ENCODE measurements at places on chromosomes 4 and X. TPM values are rescaled to one million over a fixed set of nuclear protein-coding genes. Genes with fewer than 3 reads are reported as not detected.

DNA sequence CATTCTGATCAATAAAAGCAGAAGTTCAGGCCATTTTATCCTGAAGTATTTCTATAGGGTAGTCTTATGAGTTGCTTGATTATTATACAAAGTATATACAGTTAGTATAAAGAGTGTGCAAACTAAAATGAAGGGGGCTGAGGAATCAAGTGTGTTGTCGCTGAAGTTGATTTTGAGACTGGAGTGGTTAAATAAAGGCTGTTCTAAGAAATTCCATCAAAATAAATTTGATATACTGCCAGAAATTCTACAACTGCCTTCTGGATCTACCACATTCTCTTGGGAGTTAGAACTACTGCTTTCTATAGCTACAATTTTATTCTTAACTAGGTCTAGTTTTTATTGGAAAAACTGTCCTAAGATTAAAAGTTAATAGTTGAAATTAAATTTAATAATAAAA is 12.4 kb downstream of the EDNRA start:
- no peak for DNase-seq

The TRIM60 gene
- 0.07 TPM for polyA plus RNA-seq

The GUCY1A1 gene
- 69.3 TPM for polyA plus RNA-seq

GRCh38 chrX:34197946-34198345 is 65.8 kb upstream of the FAM47A start:
- DNase-seq = no peak

The ZNF630 gene
- polyA plus RNA-seq = 3.3 TPM

The UGT2B7 gene
- polyA plus RNA-seq = 97.9 TPM

DNA sequence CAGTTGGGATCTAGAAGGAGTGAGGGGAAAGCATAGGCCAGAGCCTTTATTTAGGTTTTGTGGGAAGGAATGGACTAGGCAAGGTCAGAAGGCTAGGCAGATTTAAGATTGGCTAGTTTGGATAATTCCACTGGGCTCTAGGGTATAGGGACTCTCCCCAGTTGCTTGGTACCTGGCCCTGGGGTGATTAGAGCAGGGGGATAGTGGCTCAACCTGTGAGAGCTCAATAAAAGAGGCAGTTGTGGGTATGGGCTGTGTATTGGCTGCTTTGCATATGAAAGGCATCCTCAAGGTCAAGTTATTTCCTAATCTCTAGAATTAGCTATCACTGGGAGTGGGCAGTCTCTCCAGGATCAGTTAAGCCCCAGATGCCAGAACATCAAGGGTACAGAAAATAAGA is 61.3 kb downstream of the ZNF81 start:
- no peak for DNase-seq

- DNase-seq = no peak
Observed at GRCh38 chrX:35166023-35166422, 223.4 kb downstream of the FAM47B start.

GRCh38 chr4:181541396-181541795 is 701.8 kb upstream of the TENM3 start:
- no peak for DNase-seq

- no peak for DNase-seq
Observed at GRCh38 chr4:78691334-78691754, 84.8 kb upstream of the BMP2K start.

DNA sequence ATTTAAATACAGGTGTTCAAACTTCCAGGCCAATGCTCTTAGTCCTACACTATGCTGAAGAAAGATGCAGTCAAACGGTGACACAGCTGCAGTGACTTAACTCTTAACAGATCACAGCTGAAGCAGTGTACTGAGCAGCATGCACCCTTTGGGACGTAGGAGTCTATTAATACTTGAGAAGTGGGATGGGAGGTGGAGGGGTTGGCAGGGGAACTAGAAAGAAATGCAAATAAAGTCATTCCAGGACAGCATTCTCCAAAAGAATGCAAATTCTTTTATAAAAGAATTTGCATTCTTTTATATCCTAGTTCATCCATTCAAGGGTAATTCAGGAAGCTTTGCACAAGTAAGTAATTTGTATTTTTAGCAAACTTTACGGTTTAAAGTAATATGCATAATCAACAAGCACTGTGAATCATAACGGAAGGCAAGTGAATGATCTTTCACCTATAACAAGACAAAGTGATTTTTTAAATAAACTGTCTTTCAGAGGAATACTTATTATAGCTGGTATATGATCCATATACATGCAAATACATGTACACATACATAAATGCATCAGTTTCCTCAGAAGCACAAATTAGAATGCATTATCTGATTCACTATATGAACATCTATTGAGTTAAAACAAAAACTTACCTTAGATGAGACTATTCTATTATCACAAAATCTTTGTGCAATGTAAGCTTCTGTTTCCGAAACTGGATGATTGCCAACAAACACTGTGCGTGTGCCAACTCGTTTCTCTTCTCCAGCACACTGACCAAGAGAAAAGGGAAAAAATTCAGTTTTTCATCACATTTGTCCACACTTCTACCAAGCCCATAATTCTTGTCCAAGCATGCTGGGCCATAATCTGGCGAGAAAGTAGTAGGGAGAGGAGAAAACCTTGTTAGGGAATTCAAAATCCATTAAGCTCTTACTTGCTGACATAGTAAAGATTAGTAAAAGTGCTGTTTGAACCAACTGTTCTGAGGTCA is 106.5 kb downstream of the ATP11C start:
- DNase-seq = no peak

DNA sequence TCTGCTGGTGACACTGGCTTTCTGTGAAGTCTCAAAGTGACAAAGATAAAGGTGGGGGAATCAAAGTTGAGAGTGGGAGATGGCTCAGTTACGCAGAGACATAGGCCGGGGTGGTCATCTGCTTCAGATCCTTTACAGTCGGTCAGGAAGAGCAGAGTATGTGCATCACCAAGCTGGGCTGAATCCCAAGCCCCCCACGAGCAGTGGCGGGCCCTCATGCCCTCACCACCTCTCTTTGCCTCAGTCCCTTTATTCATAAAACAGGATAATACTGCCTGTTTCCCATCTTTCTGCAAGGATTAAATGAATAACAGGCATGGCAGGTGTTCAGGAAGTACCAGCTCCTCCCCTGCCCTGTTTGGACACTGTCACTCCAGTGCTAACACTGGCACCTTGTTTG is 135.6 kb downstream of the EVC2 start:
- DNase-seq = no peak

DNA sequence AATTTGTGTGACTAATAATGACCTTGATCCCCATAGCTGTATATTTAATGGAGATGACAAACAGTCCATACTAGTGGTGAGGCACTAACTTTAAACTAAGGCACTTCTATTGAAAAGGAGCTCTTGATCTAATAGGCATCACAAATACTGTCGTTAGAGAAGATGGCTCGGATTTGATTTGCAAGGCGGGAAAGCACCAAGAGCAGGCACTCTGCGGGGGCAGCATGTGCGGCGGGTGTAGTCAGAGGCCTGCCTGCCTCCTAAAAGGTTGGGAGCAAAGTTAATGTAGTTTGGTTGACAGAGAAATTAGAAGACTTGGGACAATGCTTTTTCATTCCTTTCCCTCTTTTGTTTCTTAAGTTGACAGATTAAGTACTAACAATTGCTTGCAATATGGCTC is 278.8 kb downstream of the CFAP299 start:
- no peak for DNase-seq

GRCh38 chr4:71187404-71188155 is 151.2 kb upstream of the SLC4A4 start:
- DNase-seq = no peak

GRCh38 chr4:94357624-94358023 is 15.0 kb upstream of the HPGDS start:
- DNase-seq = no peak

The EDA2R gene
- polyA plus RNA-seq = 0.67 TPM

DNA sequence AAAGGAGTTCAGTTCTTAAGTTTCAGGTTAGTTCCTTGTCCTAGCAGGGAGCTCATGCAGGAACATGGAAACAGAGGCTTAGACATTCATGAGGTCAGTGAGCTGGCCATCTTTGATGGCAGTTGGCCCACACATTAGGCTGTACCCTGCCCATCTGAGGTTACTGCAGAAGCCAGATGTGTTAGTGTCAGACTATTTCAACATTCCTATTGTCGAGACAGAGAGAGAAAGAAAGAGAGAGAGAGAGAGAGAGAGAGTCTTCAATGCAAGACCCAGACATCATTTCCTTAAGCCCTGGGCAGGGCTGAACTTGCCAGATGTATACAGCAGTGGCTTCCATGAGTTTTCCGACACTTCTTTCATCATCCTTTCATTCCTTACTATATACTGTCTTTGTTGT is 91.3 kb downstream of the PPP1R2C start:
- DNase-seq = no peak

DNA sequence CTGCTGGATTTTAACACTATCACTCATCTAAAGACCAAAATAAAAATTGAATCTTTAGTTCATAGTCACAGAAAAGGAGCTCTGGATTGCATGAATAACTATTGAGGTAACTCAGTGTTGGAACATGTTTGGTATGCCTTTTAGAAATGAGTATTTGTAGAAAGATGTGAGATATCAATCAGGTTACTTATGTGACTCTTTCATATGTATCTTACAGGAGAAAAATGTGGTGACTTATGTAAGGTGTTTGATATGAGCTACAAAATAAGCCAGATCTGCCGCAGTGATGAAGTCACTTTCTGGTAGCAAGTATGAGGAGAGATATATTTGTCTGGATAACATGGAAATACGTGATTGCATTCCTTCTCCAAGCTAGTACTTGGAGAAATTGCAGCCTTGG is 1653.3 kb upstream of the PCDH7 start:
- DNase-seq = no peak

- DNase-seq = no peak
Observed at GRCh38 chr4:156992943-156993342, 21.3 kb upstream of the PDGFC start.

DNA sequence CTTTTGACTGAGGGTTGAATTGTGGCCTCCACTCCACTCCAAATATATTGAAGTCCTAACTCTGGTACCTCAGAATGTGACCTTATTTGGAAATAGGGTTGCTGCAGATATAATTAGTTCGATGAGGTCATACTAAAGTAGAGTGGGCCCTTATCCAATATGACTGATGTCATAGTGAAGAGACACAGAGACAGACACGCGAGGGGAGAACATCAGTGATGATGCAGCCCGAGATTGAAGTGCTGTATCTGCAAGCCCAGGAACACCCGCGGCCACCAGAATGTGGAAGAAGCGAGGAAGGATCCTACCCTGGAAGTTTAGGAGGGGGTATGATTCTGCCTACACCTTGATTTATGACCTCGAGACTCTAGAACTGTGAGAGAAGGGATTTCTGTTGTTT is 279.0 kb downstream of the ANKRD50 start:
- no peak for DNase-seq

DNA sequence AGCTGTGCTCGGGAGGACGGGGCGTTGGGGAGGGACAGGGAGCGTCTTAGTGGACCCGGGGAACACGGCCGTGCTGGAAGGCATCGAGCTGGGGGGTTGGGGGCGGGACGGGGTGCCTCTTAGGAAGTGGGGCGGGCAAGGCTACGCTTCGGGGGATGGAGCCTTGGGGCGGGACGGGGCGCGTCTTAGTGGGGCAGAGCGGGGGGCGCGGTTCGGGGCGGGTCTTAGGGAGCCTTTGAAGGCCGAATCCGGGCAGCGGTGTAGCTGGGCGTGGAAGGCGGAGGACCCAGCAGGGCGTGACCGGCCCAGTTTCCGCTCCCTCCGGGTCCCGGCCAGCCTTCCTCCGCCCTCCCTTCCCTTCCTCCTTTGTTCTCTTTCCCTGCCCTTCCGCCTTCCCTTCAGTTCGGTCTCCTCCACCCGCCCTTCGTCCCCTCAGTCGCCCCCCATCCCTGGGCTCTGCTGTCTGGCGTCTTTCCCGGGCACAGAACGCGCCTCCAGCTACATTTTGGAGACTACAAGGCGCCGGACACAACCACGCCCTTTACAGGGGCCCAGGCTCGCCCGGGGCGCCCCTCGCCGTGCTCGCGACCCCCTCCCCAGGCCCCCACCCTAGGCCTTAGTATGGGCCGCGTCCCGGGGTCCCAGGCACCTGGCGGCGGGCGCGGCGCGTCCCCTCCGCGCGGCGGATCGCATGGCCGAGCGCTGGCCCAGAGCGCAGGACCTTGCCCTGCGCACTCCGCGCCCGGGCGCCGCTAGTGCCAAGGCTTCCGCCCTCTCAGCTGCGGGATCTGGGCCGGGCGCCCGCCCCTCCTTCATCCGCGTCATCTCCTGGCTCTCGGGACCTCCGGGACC is at the start of gene ARSD:
Gene ARSD, minus strand, starts transcription at position 757 of the 852 bp plus-strand sequence. Its CDS starts 64 bp downstream, at position 693.
- peak; percentile 76 for DNase-seq

The SLC26A1 gene
- 7.2 TPM for polyA plus RNA-seq

- no peak for DNase-seq
Observed at GRCh38 chr4:128517096-128517738, 229.6 kb upstream of the PGRMC2 start.

The SHISA3 gene
- polyA plus RNA-seq = 63.0 TPM

DNA sequence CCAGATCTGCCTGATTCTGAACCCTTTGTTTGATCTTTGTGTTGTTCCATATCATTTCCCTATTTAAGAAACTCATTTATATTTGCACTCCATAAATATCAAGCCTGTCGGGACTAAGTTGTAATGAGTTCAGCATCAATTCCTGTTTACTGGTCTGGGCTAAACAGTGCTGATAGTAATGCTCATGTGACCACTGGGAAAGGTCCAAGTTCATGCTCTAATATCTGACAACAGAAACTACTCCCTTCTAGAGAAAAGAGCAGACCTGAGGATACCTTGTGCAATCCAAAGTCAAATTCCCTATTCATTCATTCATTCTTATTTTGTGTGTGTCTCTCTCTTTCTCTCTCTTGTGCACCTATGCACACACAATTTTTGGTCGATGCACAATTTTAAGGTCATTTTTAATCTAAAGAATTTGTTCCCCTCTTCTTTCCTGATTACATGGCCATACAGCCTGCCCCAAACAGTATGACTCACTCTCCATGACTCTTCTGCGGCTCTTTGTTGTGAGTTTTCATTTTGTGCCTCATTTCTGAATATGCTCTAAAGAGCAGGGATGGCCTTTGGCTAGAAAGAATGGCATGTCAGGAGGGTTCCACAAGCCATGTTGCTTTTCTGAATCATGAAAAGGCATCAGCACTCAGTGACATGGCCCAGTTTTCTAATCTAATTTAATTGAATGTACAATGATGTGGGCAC is 664.3 kb downstream of the RPA4 start:
- DNase-seq = no peak

The F8 gene
- 18.2 TPM for polyA plus RNA-seq

DNA sequence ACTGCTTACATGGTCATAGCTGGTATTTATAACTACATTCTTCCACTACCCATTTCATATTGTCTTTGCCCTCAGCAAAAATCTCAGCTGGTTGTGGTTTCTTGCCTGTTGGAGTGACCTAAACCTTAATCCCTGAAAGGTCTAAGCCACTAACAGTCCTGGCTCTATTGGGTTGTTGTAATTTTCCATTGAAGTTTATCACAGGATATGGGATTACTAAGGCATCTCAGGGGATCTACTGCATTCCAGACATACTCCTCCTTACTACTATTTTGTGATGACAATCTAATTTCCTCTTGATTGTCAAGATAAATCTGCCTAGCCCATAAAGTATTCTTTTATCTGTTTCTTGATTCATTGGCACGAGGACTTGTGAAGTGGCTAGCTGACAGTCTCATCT is 6.2 kb upstream of the OSTC start:
- DNase-seq = no peak

DNA sequence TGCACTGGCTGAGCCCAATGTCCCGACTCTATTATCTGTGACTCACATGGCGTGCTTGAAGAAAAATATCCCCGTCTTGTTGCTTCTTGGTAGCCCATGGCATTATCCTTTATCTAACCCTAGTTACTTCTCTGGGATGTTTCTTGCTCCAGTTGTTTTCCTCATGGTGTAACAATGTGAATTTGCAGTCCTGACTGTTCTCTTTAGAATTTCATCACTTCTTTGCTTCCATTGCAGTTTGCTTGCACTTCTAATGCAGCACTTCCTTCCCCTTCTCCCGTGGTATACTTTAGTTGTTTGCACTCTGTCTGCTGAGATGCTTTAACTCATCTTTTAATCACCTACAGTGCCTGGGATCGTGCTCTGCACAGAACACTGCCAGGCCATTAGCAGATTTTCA is 126.9 kb downstream of the MAML3 start:
- DNase-seq = no peak
